Mesenteric fat pad (tissue), 1 donor: ENCODE measurements at places on chromosomes 5 and 9.

DNA sequence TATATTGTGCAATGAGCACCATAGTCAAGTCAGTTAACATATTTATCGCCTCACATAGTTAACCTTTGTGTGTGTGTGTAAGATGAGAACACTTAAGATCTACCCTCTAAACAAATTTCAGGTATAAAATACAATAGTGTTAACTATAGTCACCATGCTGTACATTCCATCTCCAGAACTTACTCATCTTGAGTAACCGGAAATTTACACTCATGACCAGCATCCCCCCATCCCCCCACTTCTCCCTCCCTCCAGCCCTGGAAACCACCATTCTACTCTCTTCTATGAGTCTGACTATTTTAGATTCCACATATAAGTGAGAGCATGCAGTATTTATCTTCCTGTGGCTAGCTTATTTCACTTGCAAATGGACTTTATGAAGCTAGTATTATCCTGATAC lies 40.3 kb downstream of the ZNF354A start:
- DNase-seq, result no peak

- no peak for DNase-seq
These were observed 51.3 kb upstream of the MROH2B start for GRCh38 chr5:41122459-41122858.

GRCh38 chr5:62627121-62627520 lies 48.5 kb downstream of the LRRC70 start:
- no peak for DNase-seq

DNA sequence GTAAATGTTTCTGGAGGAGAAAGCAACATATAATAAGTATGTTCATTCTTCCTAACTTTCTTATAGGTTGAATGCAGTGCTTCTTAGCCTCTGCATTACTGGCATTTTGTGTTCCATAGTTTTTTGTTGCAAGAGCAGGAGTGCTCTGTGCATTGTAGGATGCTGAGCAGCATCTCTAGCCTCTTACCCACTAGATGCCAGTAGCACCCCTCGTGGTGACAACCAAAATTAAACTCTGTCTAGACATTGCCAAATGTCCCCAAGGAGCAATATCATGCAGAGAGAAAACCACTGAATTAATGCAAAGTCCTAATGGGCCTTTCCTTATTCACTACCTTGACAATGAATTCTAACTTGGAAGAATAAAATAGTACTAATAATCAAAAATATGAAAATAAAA lies 147.0 kb downstream of the GLIS3 start:
- DNase-seq, result no peak

DNA sequence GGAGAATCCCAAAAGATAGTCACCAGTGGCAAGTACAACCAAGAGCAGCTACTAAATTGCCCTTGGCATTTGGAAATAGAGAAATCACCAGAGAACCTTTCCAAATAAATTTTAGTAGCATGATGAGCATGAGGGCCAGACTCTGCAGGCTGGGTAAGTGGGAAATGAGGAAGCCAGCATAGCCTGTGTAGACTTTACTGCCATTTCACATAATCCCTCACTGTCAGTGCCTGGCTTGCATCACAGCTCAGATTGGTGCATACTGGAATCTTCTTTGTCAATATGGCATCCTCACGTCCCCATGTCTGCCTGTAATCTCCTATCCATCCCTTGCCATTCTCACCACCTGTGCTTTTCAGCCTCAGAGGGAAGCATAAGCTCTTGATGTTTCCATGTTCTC lies 14.5 kb downstream of the GRAMD2B start:
- DNase-seq, result no peak
